ENCODE measurements at places on chromosomes 1 and 21.
A peak's percentile ranks its signal among the peaks of the same experiment; 100 is the strongest.

DNA sequence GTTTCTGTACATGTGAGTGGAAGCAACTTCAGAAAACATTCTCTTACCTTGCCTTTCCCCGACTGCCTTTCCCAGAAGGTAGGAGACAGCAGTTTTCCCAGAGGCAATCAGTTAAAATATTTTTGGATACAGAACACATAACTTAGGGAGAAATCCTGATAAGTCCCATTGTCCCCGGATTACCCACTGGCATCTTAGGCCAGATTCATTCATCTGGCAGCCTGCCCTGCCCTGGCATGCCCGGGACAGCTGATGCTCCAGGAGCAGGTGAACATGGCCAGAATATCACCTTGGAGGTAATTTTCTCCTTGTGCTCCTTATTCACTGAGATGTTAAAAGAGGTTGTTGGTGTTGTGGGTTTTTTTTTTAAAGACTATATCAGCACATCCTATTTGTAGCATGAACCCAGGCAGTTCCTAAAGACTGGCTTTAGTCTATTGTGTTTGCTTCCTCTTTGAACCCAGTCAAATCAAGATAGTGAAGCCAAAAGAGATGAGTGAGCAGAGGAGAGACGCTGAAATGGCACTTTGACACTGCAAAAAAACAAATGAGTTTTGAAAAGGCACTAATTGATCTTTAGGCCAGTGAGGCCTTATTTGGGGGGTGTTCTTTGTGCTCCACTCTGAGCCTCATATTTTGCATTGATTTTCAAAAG lies 139.6 kb downstream of the PLPP3 start:
- DNase-seq: no peak

DNA sequence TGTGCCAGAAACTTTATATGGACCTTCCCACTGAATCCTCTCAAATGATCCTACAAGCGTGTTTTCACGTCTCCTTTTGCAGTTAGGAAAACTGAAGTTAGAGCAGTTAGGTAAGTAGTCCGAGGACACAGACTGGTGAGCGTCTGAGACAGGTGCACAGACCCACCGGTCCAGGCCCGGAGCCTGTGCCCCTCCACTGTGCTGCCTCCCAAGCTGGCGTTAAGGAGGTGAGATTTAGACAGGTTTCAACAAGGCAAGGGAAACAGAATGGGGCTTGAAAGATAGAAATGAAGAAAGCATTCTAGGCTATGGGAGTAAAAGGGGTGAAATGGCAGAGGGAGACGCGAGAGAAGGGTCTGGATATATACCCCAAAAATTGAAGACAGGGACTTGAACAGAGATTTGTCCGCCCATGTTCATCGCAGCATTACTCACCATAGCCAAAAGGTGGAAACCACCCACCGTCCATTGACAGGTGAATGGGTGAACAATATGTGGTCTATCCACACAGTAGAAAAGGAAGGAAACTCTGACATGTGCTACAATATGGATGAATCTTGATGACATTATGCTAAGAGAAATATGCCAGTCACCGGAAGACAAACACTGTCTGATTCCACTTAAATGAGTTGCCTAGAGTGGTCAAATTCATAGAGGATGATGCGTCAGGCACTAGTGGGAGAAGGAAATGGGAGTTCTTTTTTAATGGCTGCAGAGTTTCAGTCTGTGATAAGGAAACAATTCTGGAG lies 15.7 kb upstream of the PKP1 start:
- DNase-seq: peak; percentile 20

DNA sequence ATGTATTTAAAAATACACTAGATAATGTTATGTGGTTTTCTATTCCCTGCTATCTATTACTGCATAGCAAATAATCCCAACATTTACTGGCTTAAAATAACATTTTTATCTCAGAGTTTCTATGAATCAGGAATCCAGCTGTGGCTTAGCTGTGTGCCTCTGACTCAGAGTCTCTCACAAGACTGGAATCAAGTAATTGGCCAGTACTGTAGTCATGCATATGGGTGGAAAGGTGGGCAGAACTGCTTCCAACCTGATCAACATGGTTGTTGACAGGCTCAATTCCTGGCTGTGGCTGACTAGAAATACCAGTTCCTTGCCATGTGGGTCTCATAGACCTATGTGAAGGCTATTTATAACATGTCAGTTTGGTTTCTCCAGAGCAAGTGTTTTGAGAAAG lies 131.8 kb downstream of the PDE4B start:
- DNase-seq: no peak

GRCh38 chr1:1666526-1666925 lies 7.7 kb upstream of the CDK11B start:
- no peak for DNase-seq

- DNase-seq: no peak
Measured at GRCh38 chr1:248613742-248614141, 16.2 kb upstream of the OR2T10 start.

DNA sequence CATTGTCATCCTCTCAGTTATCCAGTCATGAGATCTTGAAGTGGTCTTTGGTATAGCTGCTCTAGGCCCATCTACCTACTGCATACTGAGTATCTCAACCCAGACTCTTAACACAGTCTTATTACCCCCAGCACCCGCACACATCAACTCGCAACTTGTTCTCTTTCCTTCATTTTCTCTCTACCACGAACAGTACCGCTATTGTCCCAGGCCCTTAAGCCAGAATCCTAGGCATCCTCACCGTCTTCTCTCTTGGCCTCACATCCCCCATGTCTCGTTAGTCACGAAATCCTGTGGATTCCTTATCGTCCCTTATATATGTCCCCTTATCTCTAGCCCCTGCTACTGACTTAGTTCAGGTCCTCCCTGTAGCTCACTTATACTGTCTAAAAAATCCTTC lies 126.4 kb downstream of the TMEM53 start:
- no peak for DNase-seq

DNA sequence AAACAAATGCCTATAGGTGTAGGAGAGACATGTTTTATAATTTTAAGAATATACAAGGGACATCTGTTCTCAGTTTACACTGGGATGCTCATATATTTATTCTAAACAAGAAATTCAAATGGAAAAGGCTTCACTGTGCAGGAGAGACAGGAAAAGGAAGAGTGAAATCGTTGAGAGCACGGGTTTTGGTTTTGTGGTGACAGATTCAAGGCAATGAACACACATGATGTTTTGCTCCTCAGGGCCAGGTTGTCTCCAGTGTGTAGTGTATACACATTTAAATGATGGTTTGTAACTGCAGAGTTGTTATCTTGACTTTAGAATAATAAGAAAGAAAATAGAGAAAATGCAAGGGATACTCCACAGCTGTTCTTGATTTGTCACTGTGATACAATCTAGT lies 73.7 kb downstream of the S1PR1 start:
- DNase-seq: no peak

GRCh38 chr1:232996143-232996542 lies 45.7 kb downstream of the NTPCR start:
- DNase-seq: no peak

DNA sequence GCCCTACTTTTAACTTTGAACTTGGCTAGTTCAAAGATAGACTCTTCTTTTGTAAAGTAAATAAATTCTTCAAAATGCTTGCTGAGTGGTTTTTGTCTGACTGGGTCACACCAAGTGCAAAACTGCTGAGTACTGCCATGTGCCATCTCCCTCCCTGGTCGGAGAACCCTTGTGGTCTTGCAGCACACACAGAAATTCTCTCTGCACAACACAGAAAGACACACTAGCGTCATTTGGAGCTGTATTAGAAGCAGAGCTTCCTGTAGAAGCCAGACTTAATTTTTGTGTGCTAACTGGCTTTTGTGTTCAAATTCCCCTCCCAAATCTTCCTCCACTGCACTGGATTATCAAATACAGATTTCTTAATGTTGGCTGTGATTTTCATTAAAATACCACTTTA lies 2.5 kb downstream of the PSMB4 start:
- no peak for DNase-seq

DNA sequence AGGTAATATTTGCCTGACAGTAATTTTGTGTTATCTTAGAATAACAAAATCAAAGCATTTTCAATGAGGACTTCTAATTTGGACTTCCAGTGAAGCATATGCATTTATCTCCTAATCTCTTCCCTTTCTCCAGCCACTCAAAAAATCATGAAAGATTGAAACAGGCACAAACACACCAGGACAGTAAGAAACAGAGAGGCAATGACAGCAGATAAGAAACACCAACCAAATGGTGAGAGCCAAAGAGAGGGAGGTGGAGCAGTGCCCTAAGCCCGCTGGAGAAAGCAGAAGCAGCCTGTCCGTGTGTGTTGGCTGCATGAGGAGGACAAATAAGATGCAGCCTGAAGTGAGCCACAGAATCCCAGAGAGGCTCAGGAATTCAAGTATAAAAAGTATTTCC lies 39.0 kb downstream of the SLC44A3 start:
- DNase-seq: no peak

DNA sequence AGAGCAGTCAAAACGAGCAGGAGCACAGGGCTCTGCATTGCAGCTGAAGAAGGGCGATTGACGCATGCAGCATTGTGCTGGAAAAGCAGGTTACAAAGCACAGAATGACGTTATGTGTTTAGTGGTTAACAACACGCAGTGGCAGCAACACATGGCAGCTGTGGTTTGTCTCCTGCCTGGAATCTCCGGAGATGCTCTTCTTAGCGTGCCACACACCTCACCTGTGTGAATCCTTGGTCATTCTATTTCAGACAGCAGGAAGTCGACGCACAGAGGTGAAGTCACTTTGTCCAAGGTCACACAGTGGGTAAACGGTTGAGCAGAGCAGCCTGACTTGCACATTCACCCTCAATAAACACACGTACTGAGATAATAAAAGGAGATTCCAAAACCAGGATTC lies 14.7 kb downstream of the OBSCN start:
- DNase-seq: no peak

DNA sequence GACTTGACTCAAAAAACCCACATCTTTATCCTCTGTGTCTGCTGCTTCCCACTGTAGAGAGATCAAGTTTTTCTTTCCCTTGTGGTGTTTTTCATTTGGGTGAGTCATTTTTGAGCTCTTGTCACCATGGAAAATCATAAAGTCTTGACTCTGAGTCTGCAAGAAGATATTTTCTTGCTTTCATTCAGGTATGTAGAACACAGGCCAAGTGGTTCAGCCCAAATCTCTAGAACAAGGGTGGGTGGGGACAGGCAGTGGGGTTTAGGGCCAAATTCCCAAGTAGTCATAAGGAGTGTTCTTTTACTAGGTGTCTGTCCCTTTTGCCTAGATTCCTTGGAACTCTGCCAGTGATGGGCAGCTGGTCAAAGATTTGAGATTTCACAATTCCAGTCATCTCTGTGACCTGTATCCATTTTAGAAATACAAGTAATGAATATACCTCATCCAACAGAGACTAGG lies 21.5 kb upstream of the ARHGAP29 start:
- DNase-seq: no peak

DNA sequence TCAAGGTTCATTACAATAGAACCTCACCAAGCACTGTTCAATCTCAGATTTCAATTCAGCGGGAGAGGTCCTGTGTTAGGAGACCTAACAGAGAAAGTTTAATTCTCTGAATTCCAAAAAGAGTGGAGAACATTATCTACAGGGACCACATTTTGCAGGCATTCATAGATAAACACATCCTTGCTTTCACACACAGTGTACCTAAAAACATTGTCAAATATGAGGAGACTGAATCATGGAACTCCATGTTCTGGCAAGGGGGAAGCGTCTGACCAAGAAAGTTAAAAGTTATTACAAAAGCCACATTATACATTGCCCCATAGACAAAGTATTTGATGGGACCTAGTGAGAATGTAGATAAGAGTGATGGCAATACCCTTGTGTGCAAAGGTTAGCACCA lies 21.1 kb upstream of the PPP1R15B start:
- no peak for DNase-seq

GRCh38 chr1:201486187-201486586 lies 17.2 kb upstream of the PHLDA3 start:
- DNase-seq: no peak

DNA sequence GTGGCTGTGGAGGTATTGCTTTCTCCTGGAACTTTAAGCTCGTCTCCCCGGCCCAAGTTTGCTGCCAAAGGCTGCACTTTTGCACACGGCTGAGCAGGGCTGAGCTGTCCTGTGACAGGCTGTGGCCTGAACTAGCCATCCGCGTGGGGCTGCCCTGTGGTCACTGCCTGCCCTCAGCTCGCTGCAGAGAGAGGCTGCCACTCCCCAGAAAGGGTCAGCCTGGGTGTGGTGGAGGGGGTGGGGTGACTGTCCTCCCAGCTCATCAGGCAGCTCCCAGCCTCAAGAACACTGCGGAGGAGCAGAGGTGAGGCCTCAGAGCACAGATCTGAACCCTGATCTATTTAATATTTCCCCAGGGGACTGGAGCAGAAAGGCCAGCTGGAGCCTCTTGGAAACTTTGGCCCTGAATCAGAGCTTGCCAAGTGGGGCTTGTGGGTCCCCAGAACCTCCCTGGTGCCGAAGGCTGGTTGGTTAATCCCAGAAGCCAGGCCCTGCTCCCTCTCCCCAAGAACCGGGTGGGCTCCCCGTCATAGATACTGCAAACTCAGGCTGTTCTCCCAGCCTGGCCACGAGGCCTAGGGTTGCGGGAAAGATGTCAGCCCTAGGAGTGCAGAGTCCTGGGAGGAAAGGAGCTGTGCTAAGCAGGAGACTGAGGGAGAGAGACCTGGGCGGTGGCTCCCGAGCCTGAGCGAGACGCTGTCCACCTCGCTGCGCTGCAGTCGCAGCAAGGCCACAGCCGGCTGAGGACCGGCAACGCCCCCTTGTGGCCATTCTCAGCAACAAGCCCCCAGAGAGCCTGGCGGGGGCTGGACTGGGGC lies 125.1 kb upstream of the IPO9 start:
- DNase-seq: peak; percentile 97

DNA sequence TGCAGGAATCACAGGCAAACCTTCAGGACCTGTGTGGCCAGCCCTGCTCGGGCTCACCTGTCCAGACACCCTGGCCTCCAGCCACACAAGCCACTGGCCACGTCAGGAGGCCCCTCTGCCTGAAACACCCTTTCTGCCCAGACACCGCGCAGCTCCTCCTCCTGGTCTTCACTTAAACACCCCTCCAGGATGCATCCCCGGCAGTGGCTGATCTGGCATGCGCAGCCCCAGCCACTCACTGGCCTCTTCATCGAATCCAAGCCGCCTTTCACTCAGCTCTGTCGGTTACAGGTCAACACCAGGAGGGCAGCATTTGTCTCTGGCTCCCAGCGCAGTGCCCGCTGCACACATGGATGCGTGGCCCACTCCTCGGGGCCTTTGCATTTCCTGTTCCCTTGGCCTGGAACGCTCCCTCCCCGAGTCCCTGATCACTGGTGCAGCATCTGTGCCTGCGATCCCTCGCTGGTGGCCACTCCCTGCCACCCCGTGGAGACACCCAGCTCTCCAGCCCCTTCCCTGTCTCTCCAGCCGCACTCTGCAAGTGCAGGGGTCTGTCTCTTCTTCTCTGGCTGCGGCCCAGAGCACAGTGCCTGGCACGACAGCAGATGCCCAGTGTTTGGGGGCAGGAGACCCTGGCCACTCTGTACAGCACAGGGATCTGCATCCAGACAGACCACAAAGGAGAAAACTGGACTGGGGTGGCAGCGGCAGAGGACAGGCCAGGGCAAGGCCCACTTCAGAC lies 9.4 kb downstream of the TPRG1L start:
- DNase-seq: no peak
